NCI-H1417 (cell line): ENCODE measurements at places on chromosomes 5 and 9.

- peak; percentile 75 for DNase-seq
Measured at GRCh38 chr5:78811866-78812265, 163.3 kb upstream of the LHFPL2 start.

DNA sequence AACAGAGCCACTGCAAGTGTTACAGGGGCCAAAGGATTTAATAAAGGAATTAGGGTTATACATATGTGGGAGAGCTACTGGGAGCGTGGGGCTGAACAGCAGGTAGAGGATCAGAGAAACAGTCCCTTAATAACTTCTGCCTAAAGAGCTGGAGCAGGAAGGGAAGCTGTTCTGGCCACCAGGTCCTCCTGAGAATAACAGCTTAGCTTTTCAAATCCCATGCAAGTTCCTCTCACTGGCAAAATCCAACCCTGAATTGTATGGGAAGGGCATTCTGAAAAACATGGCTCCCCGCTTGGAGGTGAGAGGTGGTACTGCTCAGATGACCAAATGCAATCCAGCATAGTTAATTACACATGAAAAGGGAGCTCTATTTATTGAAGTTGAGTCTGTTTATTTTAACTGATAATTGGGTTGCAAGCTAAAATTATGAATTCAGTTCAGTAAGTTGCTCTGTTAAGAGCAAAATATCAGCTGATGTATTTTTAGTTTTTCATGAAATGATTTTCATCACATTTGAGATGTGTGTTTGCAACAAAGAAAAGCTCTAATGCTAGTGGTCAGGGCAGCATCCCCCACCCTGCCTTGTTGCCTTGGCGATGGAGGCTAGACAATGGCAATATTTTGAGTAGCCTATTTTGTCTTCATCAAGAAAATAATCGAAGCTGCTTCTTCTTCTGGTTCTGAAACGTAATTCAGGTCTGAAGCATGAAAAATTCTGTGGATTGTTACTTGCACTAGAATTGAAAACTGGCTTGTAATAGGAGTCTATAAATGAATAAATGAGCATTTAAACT lies 58.4 kb upstream of the SH3GL2 start:
- DNase-seq, result no peak

DNA sequence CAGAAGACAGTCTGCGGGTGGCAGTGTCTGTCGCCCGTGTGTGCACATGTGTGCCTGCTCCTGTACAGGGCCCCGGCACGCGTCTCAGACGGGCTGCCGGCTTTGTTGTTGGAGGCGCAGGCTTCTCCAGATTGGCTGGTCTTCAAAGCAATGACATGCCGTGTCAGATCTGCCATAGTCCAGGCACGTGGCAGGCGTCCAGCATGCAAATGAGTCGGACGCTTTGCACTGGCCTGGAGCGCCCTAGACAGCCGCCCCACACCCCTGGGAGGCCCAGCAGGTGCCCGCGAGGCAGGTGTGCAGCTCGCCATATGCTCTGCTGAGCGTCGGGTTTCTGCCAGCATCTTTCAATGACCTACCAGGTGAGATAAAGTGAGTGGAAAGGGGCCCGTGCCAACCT lies 71.5 kb downstream of the GADD45G start:
- peak; percentile 80 for DNase-seq

- DNase-seq, result no peak
Measured at GRCh38 chr5:152641970-152642805, 237.1 kb upstream of the NMUR2 start.

GRCh38 chr5:77133061-77133758 lies 46.1 kb upstream of the ZBED3 start:
- DNase-seq, result no peak

DNA sequence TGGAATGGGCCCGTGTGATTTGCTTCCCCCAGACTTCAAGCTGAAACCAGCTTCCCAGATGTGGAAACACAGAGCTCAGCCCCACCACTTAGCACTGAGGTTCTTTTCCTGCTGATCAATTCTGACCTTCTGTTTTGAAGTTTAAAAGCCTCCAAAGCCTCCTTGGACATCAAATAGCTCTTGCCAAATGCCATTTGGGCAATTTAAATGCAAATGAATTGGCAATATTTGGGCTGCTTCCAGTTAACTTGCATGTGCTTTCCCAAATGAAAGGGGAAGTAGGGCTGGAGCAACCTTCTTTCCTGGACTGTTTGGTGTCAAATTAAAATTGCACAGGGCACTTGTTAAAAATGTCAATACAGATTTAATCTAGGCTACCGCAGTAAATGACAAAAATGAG lies 710.5 kb downstream of the TLR4 start:
- DNase-seq, result no peak
